Esophagus squamous epithelium (tissue), 5 donors: ENCODE measurements at places on chromosomes 1 and 21.

DNA sequence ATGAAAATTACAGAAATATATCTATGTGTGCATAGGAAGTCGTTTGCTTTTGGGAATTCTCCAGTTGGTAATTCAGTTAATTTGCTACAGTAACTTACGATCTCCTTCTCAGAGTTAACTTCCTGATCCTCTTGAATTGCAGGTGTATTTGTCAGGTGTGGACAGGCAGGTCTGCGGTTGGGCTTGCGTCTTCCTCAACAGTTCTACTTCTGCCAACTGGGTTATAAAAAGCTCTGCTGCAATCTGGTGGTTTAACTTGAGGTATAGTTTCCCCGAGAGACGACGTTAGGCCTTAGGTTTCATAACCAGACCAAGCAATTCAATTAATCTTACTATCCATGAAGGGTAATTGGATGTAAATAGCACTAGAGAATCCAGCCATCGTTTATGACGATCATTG is 88.2 kb downstream of the GABPA start:
- DNase-seq: no peak

DNA sequence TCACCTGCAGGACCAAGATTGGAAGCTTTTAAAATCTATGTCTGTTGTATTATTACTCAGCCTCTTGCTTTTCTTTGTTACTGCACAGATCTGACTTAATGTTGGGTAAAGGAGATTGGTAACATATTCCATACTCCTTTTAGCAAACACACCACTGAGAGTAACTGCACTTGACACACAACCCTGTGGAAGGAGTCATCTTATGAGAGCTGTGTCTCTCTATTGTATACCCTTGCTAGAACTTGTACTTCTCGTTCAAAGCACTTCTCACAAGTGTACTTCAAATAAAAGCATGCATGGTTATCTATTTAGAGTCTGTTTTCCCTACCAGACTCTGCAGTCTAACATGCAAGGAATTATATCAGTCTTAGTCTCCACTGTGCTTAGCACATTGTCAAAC is 813.4 kb downstream of the ADGRL2 start:
- no peak for DNase-seq

- no peak for DNase-seq
These were observed 180.2 kb downstream of the PTPRU start for GRCh38 chr1:29416267-29417146.

- no peak for DNase-seq
These were observed 489 bp downstream of the ACOT11 start for GRCh38 chr1:54548389-54549044.

DNA sequence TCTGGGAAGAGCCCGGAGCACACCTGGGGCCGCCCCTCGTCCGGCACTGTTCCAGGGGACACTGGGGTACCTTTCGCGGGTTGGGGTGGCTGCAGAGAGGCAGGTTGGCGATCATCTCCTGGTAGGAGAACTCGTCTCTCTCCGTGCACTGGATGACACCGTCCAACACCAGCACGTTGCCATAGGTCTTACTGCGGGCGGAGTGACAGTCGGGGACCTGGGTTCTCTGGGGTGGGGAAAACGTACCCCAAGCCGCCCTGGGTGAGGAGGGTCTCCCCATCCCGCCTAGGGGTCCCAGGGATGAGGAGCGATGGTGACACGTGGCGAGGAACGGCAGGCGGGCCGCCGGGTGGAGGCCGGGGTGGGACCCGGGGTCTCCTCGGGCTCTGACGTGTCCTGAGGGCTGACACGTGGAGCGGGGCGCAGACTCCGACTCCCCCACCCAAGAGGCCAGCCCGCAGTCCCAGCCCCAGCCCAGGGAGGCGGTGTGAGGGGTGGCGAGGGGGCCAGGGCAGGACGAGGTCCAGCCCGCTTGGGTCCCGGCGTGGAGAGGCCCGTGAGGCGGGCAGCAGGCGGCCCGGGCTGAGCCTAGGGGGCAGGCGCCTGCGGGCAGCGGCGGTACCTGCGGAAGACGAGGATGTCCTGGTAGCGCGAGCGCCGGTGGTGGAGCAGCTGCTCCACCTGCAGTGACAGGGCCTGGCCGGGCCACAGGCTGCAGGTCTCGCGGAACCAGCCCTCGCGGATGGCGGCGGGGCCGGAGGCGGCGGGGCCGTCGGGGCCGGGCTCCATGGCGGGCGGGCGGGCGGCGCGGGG is 457 bp downstream of the SRM start:
- DNase-seq: no peak

- no peak for DNase-seq
These were observed 18.9 kb downstream of the HTR1D start for GRCh38 chr1:23198373-23198772.

- no peak for DNase-seq
These were observed 84.8 kb downstream of the PROX1 start for GRCh38 chr1:214072426-214073157.

DNA sequence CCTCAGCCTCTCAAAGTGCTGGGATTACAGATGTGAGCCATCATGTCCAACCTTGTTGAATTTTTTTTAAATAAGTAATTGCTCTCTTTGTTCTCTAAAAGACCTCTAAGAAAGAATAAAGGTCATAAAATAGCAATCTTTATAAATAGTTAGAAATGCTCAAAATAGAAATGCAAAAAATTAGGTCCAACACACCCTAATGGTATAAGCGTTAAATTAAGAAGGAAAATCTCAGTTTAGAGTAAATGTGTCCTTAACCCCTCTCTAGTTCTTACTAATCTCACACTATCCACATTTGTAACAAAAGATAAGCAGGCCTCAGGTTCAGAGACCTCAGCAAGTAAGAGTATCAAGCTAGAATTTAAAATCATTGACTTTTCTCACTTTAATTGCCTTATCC is 38.3 kb upstream of the GLIS1 start:
- no peak for DNase-seq

DNA sequence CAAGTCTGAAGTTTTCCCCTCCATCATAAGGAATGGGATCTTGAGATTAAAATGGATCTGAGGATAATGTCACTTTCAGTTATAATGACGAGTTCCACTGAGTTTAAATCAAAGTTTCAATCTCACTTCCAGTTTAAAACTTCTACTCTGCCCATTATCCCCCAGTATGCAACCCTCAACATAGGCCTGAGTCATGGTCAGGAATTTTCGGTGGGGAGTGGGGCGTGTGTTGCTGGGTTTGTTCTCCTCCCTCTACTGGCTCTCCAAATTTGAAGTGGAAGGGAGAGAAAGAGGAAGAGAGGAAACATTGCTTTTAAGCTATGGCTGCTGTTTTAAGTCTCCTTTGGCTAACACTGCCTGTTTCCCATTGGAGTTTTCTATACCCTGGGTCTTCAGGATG is 152.9 kb downstream of the TM2D1 start:
- no peak for DNase-seq

DNA sequence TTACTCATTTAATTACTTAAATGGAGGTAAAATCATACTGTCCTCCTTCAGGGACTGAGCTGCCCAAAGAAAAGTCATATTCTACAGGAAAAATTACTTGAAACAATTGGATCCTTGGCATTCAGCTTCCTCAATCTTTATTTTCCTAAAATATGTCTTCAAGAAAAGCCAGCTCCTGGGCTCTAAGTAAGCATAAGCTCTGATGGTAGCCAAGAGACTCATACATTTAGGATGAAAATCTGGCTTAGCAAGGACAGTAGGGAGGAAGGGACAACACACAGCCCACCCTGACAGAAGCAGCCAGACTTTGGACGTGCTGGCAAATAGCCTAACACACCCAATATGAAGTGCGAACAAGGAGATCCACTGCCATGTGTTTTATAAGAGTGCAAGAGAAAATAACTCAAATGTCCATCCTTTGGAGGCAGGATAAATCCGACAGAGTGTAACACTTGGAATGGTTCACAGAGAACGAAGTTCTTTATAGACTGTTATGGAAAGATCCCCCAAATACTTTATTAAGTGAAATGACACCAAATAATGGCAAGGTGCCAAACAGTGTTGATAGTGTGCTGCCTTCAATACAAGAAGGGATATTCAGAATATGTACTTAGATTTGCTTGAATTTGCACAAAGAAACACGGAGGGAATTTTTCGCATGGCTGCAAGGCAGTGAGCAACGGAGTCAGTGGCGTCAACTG is 14.1 kb downstream of the CAPN8 start:
- DNase-seq: no peak

- DNase-seq: no peak
These were observed 689.5 kb upstream of the NCAM2 start for GRCh38 chr21:20308586-20309315.

GRCh38 chr21:41927727-41928409 is 25.9 kb downstream of the C2CD2 start:
- DNase-seq: no peak

GRCh38 chr1:243494741-243495431 is 239.0 kb downstream of the SDCCAG8 start:
- DNase-seq: no peak

DNA sequence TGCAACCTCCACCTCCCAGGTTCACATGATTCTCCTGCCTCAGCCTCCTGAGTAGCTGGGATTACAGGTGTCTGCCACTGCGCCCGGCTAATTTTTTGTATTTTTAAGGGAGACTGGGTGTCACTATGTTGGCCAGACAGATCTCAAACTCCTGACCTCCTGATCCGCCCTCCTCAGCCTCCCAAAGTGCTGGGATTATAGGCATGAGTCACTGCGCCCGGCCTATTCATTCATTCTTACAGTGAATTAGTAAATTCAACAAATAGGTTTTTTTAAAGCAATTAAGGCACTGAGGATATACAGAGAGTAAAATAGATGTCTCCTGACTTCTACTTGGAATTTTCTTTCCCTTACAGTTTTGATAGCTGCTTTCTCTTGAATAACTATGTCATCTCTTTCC is 43.5 kb downstream of the CDC42 start:
- DNase-seq: no peak

- DNase-seq: no peak
These were observed at the start of gene FTCD for GRCh38 chr21:46155514-46156377. TSS of gene FTCD (minus strand) at chr21:46155579. CDS start at chr21:46155523, 56 bp downstream.

GRCh38 chr1:67749263-67749843 is 64.4 kb downstream of the GADD45A start:
- DNase-seq: no peak

DNA sequence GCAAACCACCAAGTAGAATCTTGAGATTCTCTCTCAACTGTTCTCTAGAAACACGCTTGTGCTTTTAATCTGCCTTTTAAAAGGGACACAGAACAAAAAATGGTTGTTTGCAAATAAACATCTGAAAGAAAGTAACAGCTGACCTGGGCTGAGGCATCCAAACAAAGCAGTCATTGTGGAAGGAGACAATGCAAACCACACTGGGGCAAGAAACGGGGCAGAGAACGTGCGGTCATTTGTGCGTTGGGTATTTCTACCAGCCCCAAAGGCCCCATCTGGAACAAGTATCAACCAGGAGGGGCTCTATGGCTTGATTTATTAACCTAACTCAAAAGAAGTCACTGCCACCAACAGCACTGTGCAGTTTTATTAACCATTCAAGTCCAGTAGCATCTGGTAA is 6.0 kb downstream of the STMN1 start:
- no peak for DNase-seq

GRCh38 chr21:32371913-32372314 is 20.9 kb downstream of the URB1 start:
- DNase-seq: no peak

DNA sequence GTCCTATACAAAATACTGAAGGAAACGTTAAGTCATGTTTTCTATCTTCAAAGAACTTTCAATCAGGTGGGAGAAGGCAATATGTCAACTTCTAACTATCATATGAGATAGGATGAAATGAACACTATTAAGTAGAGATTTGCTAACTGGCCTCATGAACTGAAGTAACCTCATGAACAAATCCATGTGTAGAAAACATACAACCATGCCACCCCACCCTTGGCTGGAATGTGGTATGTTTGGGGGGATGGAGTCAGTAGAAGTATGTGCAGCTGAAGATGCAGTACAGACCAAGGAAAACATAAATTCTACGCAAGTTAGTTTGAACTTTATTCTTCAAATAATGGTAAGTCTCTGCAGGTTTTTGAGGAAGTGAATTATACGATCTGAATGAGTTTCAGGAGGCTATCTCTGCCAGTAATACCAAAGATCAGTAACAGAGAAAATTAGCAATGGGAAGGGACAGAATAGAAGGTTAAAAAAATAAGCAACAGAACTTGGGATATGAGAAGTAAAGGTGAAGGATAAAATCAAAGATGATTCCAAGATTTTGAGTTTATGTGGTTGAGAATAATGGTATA is 4.5 kb downstream of the TRMT1L start:
- no peak for DNase-seq

GRCh38 chr1:181674617-181675016 is 191.3 kb downstream of the CACNA1E start:
- no peak for DNase-seq

GRCh38 chr21:20662514-20662913 is 335.7 kb upstream of the NCAM2 start:
- DNase-seq: no peak

DNA sequence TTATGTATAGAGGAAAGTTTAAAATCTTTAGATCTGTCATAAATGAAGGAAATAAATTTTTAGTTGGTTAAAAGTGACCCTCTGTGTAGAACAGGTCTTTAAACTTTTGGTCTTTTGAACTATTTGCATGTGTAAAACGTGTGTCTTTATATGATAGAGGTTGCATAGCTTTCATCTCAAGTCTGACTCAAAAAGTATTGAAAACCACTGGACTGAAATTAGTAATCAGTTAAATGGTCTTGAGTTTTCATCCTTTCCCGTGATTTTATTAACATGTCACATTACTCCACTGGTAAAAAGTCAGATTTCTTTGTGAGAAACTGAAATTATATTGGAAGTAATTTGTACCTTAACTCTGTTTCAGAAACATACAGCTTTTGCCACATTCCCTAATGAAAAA is 1.8 kb downstream of the RNPC3 start:
- no peak for DNase-seq

- no peak for DNase-seq
These were observed 55.0 kb downstream of the SLC19A1 start for GRCh38 chr21:45487161-45487806.

- no peak for DNase-seq
These were observed 593.2 kb downstream of the LRRIQ3 start for GRCh38 chr1:73604739-73605138.

DNA sequence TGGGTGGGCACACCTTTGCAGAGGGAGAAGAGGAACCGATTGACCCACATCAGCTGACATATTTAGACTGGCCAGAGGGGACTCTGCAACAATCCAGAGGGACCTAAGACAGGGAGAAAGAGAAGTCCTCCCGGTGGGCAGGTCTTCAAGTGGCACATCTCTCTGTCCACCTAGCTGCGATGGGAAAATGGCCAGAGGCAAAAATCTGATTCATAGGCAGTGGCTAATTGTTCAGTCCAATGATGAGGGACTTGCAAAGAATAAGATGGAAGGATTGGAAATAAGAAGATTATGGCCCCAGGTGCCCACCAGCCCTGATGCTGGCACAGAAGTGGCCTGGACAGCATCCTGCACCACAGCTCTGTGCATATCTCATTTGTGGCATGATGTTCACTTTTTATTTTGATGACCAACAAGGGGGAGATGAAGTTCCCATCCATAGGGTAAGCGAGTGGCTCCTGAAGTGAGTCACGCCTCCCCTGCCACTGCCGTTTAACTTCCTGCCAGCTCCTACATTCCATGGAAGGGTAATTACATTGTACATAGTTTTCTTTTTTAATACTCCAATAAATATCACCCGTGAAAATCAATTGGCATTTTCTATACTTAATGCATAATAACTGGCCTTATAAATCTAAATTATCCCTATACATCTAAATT is 659.6 kb downstream of the MATN1 start:
- DNase-seq: no peak

GRCh38 chr1:219074084-219074728 is 99.5 kb upstream of the LYPLAL1 start:
- DNase-seq: no peak
